Esophagus squamous epithelium (tissue), 5 donors: ENCODE measurements at places on chromosomes 6 and 20.

DNA sequence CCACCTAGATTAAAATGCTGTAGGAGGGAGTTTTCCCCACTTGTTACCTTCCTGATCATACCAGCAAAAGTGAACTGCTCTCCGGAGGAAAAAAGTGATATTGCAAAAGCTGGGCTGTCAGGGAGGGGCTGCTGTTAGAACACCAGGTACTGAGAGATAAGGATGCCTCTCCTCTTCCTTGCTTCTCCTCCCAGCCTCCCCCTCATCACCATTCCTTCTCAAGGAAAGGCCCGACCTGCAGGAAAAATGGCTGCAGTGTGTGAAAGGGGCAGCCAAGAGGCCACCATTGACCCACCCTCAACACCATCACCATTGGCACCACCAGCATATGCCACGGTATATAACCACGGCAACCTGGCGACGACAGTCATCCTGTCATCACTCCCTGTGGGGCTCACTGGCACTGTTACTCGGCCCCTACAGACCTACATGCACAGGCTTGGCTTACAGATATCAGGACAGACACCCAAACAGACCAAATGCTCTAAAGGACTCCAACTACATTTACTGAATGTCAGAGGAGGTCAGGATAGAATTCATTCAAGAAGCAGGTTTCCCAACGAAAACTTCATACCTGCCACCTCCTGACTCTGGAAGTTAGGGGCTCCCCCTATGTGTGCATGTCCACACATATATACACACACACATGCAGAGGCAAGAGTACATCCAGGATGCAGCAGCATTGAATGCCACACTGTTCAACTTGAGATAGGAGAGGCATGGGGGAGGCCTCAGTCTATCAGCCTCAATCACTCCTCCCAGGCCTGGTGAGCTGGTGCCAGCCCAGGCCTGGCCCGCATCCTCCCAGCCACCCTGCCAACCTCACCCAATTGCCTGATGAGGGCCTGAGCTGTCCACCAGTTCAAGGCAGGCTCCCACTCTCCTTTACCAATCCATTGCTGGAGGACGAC, 13.9 kb upstream of the MDGA1 start:
- DNase-seq = no peak

- no peak for DNase-seq
Observed at GRCh38 chr20:59013959-59014608, 5.1 kb upstream of the TUBB1 start.

- DNase-seq = no peak
Observed at GRCh38 chr20:37697314-37697713, 3.5 kb downstream of the CTNNBL1 start.

- no peak for DNase-seq
Observed at GRCh38 chr20:24034820-24035219, 46.2 kb upstream of the GGTLC1 start.

- no peak for DNase-seq
Observed at GRCh38 chr6:37171201-37171969, 1.4 kb downstream of the PIM1 start.

DNA sequence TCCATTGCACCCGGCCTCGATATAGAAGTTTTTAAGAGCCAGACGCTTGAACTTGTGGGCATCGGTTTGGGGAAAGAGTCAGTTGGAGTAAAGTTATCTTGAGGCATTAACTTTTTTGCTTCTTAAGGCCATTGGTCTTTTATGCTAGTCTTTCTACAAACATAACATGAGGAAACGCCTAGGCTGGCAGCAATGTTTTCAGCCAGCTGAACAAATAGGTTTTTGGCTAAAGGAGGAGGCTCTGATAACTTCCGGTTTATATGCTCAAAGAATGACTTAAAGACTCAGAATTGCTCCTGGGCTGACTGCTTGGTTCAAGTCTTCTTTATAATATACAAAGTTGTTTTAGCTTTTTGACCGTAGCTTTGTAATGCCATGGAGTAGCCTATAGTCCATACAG, 46.2 kb downstream of the HLA-C start:
- no peak for DNase-seq

DNA sequence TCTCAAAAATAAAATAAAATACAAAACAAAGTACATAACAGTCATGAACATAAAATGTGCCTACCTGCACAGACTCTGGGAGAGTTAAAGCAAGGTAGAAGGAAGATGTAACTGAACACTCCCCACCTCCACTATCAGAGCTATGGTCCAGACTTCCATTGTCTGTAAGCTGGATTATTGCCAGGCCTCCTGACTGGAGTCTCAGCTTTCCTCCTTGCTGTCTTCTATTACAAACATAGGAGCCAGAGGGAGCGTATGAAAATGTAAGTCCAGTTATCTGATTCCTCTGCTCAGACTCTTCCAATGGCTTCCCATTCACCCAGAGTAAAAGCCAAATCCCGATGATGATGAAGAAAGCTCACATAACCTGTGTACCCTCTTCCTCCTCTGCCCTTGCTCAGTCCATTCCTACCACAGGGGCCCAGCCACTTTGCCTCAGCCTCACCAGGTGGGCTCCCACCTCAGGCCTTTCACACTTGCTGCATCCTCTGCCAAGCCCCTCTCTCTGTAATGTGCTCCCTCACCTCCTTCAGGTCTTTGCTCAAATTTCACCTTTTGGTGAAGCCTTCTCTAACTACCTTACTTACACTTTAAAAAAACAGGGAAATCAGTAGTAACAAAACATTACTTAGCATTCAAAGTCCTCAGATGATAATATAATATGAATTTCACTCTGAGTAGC, 194.1 kb downstream of the RIMS1 start:
- no peak for DNase-seq

- no peak for DNase-seq
Observed at GRCh38 chr6:68632734-68633133, 2.3 kb upstream of the ADGRB3 start.

DNA sequence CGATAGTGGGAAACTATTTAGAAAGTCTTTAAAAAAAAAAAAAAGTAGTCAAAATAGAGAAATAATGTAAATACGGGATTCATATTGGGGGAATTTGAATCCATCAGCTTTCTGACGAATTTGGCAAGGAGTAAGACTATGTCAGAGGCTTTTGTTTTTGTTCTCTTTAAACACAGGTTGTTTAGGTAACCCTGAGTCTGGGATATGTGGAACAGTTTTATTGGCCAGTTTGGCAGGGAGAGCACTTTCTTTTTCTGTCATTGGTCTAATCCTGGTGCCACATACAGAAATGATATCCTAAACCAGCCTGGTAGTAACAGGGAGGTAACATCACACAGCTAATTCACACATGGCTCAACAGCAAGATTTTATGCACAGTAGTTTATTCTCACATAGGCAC, 27.7 kb downstream of the HAO1 start:
- no peak for DNase-seq

DNA sequence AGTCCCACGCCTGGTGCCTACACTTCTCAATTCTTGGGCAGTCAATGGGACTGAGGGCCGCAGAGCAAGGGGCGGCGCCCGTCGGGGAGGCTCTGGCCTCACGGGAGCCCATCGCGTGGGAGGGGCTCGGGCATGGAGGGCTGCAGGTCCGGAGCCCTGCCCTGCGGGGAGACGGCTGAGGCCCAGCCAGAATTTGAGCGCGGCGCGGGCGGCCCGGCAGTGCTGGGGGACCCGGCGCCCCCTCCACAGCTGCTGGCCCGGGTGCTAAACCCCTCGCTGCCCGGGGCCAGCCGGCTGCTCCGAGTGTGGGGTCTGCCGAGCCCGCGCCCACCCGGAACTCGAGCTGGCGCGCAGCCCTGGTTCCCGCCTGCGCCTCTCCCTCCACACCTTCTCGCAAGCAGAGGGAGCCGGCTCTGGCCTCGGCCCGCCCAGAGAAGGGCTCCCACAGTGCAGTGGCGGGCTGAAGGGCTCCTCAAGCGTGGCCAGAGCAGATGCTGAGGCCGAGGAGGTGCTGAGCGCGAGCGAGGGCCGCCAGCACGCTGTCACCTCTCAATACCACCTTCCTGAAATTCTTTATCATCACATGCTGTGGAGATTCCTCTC, 58.5 kb downstream of the BAK1 start:
- DNase-seq = no peak

DNA sequence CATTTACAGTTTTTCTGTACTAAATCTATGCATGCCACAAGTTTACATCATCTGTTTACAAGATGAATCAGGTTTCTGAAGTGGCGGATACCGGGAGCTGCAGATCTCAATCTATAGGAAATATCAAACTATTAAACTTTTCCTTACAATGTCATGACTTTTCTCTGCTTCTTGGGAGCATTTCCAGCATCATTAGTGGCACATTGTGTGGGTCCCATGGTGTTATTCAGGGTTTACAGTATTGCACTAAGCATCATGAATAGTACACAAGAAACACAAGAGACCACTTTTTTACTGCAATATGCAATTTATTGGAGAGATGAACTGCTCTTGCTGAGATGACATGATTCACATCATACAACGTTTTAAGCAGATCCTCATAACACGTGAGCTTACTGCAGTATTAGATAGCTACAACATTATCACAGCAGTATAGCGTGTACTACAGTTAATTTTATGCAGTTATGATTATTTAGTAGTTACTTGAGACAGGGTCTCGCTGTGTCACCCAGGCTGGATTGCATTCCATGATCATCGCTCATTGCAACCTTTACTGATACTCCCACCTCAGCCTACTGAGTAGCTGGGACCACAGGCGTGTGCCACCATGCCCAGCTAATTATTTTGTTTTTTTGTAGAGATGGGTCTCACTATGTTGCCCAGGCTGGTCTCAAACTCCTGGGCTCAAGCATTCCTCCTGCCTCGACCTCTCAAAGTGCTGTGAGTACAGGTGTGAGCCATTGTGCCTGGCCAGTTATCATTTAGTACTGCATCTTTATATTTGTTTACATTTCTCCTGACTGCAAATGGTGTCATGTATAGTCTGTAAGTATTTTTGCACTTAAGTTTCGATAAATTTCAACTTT, 18.4 kb downstream of the BLTP3A start:
- no peak for DNase-seq

DNA sequence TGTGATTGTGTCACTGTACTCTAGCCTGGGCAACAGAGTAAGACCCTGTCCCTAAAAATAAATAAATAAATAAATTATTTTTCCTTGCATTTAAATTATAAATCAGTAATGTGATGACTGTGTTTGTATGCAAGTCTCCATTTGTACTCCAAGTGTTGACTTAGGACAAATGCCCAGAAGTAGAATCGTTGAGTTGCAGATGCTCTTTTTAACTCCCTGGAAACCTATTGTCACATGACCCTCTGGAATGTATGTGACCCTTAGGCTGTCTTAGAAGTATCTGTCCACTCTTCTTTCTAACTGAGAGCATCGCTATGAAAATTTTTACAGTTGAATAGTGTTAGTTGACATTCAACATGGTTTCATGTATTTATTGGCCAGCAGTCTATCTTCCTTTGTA, 18.8 kb downstream of the OR2A4 start:
- DNase-seq = no peak
